Vagina (tissue), 2 donors: ENCODE measurements at places on chromosomes 13 and 19. TPM values are rescaled to one million over a fixed set of nuclear protein-coding genes. Genes with fewer than 3 reads are reported as not detected.
A peak's percentile ranks its signal among the peaks of the same experiment; 100 is the strongest.

BRSK1 gene
- total RNA-seq: 10.1 TPM

KIR3DL1 gene
- total RNA-seq: not detected

OVOL3 gene
- total RNA-seq: not detected

LHB gene
- total RNA-seq: not detected

PLA2G4C gene
- total RNA-seq: 7.1 TPM

ELAVL3 gene
- total RNA-seq: 1.2 TPM

AXL gene
- total RNA-seq: 53.5 TPM

SLC17A7 gene
- total RNA-seq: 0.74 TPM

SOX1 gene
- total RNA-seq: not detected

DNA sequence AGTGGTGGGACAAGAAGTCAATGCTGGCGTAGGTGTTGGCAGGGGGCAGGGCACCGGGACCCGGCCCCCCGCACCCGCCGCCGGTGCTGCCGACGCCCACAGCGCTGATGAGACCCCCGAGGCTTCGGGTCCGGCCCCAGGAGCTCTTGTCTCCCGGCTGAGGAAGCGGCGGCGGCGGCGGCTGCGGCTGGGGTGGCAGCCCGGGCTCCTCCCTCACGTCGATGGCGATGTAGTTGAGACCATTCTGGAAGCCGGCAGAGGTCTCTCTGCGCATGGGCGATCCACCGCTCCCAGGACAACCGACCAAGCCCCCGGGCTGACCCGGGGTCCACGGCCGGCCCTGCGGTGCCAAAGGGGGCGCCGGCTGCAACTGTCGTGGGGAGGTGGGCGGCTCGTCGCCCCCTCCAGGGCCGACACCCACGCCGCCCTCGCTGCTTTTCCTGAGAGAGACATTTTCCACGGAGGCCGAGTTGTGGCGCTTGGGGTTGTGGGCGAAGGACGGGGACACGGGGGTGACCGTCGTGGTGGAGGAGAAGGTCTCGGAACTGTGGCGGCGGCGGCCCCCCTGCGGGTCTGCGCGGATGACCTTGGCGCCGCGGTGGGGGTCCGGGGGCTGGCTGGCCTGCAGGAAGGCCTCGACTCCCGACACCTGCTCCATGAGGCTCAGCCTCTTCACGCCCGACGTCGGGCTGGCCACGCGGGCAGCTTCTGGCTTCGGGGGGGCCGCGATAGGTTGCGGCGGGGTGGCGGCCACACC is 4.1 kb downstream of the IRS2 start:
- DNase-seq: no peak
- no peaks in the 10 kb centered on the region for H3K27me3 ChIP-seq
- peak overlapping the region; percentile 84 for H3K4me3 ChIP-seq
- H3K27ac ChIP-seq: peak overlapping the region; percentile 55

DNA sequence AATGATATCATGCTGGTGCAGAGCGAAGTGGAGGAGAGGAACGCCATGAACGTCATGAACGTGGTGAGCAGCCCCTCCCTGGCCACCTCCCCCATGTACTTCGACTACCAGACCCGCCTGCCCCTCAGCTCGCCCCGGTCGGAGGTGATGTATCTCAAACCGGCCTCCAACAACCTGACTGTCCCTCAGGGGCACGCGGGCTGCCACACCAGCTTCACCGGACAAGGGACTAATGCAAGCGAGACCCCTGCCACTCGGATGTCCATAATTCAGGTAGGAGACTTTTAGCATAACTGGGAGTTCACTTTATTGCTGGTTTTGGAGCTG is 3.3 kb downstream of the PCDH17 start:
- no peak for DNase-seq
- no peaks in the 10 kb centered on the region for H3K36me3 ChIP-seq
- H3K27me3 ChIP-seq: peaks cover 10% of the 10 kb centered on the region

DNA sequence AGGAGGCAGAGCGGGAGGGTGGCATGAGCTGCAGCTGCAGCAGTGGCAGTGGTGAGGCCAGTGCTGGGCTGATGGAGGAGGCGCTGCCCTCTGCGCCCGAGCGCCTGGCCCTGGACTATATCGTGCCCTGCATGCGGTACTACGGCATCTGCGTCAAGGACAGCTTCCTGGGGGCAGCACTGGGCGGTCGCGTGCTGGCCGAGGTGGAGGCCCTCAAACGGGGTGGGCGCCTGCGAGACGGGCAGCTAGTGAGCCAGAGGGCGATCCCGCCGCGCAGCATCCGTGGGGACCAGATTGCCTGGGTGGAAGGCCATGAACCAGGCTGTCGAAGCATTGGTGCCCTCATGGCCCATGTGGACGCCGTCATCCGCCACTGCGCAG is 2.0 kb downstream of the EGLN2 start:
- DNase-seq: no peak
- peak overlapping the region; percentile 98 for H3K27ac ChIP-seq
- peak overlapping the region; percentile 73 for H3K4me3 ChIP-seq
- H3K27me3 ChIP-seq: no peaks in the 10 kb centered on the region
- no peaks in the 10 kb centered on the region for H3K36me3 ChIP-seq

GRCh38 chr19:5099701-5100221 is 130.8 kb downstream of the KDM4B start:
- H3K4me3 ChIP-seq: no peak overlapping the region
- H3K27me3 ChIP-seq: no peaks in the 10 kb centered on the region
- H3K4me1 ChIP-seq: peaks cover 32% of the 10 kb centered on the region
- DNase-seq: no peak
- H3K27ac ChIP-seq: no peak overlapping the region

GRCh38 chr13:50424993-50425392 is 409.7 kb downstream of the KCNRG start:
- no peak for DNase-seq
- H3K27me3 ChIP-seq: no peaks in the 10 kb centered on the region
- H3K36me3 ChIP-seq: no peaks in the 10 kb centered on the region

DNA sequence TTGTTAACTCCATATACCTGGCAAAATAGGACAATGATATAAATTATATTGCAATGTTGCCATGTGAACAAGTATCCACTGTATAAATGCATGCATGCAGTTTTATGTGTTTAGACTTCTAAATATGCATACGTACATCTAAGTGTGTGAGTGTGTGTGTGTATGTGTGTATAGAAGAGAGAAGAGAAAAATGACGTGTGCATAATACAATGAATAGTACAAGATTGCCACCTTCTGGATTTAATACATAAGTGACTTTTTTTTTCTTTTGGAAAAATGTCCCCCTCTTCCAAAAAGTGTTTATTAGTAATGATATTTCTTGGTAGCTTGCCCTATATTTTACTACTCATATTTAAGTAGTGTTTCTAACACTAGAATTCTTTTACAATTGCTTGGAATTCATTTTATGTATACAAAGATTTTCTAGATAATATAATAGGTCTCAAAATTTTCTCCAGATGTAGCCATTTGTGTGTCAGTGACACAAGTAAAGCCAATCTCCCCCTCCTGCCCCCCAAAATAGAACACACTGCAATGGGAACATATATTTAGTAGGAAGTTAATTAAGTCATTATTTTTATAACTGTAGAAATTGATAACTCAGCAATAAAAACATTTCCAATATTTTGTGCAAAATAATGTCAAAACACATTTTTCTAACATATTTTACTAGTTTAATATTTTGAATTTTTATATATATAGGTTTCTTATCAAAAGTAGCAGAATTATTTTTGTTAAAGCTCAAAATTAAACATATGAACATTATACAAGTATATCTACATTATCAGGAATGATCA is 783.3 kb upstream of the ATXN8OS start:
- H3K27ac ChIP-seq: no peak overlapping the region
- no peak for DNase-seq
- H3K4me3 ChIP-seq: no peak overlapping the region
- no peaks in the 10 kb centered on the region for H3K4me1 ChIP-seq

DNA sequence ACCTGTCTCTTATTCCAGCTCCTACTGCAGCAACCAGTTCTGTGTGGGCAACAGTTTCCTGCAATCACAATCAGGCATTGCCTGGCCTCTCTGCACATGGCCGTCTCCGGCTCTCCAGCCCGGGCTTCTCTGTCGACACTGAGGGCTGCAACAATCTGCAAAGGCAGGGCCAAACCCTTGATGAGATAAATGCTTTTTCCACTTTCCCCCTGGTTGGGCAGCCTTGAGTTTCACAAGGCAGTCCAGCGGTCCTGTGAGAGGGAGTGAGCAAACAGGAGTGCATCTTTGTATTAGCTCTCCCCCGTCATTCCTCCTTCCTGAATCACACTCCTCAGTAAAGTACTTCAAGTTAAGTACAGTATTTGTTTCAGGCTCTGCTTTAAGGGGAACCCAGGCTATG is 40.7 kb upstream of the VWA8 start:
- H3K27ac ChIP-seq: no peak overlapping the region
- no peaks in the 10 kb centered on the region for H3K36me3 ChIP-seq
- H3K27me3 ChIP-seq: no peaks in the 10 kb centered on the region
- H3K4me3 ChIP-seq: no peak overlapping the region

GRCh38 chr13:37456506-37456905 is 142.1 kb downstream of the POSTN start:
- H3K27ac ChIP-seq: no peak overlapping the region
- no peaks in the 10 kb centered on the region for H3K36me3 ChIP-seq
- no peak overlapping the region for H3K4me3 ChIP-seq
- H3K4me1 ChIP-seq: no peaks in the 10 kb centered on the region

DNA sequence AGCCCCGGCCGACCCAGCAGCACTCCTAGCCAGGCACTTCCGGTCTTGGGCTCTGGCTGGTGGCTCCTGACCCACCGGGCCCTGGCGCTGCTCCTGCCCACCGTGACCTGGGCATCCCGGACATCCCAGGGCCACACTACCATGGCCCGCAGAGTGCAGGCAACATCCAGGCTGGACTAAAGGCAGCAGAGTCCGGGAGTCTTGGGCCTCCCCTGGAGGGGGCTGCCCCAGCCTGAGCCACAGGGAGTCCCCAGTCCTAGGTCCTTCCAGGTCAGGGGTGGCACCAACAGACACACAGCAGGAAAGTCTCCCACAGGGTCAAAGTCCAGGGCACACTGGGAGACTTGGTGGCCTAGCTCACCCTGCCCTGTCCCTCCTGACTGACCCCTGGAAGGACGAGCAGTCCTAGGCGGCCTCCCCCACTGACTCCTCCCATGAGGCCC is 10.8 kb downstream of the LSM4 start:
- H3K27me3 ChIP-seq: no peaks in the 10 kb centered on the region
- no peak overlapping the region for H3K4me3 ChIP-seq
- no peaks in the 10 kb centered on the region for H3K36me3 ChIP-seq
- H3K4me1 ChIP-seq: peaks cover 4% of the 10 kb centered on the region
- H3K27ac ChIP-seq: no peak overlapping the region
- no peak for DNase-seq

- DNase-seq: no peak
- no peaks in the 10 kb centered on the region for H3K27me3 ChIP-seq
- H3K36me3 ChIP-seq: no peaks in the 10 kb centered on the region
- H3K27ac ChIP-seq: no peak overlapping the region
Measured at GRCh38 chr13:93786846-93787489, 560.4 kb downstream of the GPC6 start.

GRCh38 chr13:43830497-43830881 is 43.7 kb upstream of the ENOX1 start:
- H3K27me3 ChIP-seq: no peaks in the 10 kb centered on the region
- no peak overlapping the region for H3K27ac ChIP-seq
- no peak overlapping the region for H3K4me3 ChIP-seq
- DNase-seq: no peak
- no peaks in the 10 kb centered on the region for H3K36me3 ChIP-seq

GRCh38 chr19:15288146-15288963 is 44.0 kb downstream of the BRD4 start:
- DNase-seq: no peak
- H3K36me3 ChIP-seq: no peaks in the 10 kb centered on the region
- peaks cover 100% of the 10 kb centered on the region for H3K4me1 ChIP-seq

DNA sequence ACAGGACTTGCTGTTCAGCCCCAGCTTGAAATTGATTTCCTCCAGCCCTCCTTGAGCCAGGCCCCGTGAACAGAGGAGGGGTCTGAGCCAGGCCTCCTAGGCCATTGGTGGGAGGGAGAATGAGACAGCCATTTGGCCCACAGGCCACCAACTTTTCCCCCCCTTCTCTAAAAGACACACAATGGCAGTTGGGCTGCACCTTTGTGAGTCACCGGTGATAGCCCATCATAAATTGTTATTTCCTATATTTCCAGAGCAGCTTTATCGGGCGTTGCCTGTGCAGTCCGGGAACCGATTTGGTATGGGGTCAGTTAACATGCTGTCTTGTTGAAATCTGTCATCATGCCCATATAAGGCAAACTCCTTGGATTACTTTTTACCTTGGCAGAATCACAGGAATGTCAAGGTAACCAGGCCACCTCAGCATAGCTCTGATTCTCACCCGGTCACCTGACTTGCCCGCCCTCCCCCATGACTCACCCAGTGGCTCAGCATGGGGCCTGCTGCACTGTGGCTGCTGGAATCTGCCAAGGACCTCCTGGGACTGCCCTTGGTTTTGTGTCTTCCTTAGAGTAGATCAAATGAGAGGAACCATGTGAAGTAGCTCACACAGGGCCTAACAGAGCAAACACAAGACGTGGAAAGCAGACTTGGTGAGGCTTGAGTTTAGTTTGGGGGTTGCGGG is 36.1 kb downstream of the ACTN4 start:
- no peak overlapping the region for H3K4me3 ChIP-seq
- no peaks in the 10 kb centered on the region for H3K36me3 ChIP-seq
- peak overlapping the region; percentile 98 for H3K27ac ChIP-seq
- no peaks in the 10 kb centered on the region for H3K27me3 ChIP-seq
- DNase-seq: no peak
- peaks cover 96% of the 10 kb centered on the region for H3K4me1 ChIP-seq

GRCh38 chr19:11890634-11891033 is 3.1 kb downstream of the ZNF69 start:
- H3K36me3 ChIP-seq: no peaks in the 10 kb centered on the region
- H3K4me1 ChIP-seq: peaks cover 21% of the 10 kb centered on the region
- H3K27me3 ChIP-seq: no peaks in the 10 kb centered on the region
- no peak overlapping the region for H3K27ac ChIP-seq

DNA sequence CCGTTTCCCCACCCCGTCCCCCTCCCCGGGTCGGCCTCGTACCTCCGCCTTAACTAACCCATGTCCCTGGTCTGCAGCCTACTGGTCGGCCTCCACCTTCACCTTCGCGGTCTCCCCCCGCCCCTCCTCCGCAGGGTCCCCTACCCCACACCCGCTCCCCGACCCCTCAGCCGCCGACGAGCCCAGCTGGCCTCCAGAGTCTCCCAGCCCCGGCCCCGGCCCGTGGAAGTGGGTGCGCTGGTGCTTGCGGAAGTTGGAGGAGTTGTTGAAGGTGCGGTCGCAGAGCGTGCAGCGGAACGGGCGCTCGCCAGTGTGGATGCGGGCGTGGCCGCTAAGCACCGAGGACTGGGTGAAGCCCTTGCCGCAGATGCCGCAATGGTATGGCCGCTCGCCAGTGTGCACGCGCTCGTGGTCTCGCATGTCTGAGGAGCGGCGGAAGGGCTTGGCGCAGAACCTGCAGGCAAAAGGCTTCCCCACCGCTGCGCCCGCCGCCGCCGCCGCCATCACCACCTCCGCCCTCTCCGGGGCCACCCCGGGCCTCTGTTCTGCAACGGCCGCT is 2.6 kb downstream of the ZNF784 start:
- no peak overlapping the region for H3K27ac ChIP-seq
- no peaks in the 10 kb centered on the region for H3K27me3 ChIP-seq
- H3K4me1 ChIP-seq: peaks cover 14% of the 10 kb centered on the region
- H3K4me3 ChIP-seq: no peak overlapping the region

DNA sequence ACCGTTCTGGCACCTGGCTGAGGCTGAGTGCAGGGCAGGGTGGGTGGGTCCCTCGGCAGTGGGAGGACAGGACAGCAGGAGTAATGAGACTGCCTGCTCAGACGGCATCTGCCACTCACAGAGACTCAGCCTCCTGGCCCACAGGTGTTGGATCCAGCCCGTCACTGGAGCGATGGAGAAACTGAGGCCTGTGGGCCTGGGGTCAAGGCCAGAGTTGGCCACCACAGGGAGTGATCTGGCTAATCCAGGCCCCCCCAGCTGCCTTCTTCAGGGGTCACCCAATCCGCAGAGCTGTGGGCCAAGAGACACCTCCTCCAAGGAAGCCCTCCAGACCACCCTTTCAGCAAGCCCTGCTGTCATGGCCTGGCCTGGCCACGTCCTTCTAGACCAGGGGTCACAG is 103.7 kb upstream of the VSTM2B start:
- DNase-seq: no peak
- no peaks in the 10 kb centered on the region for H3K27me3 ChIP-seq
- no peak overlapping the region for H3K27ac ChIP-seq
- H3K4me3 ChIP-seq: no peak overlapping the region
